Fibroblast of lung (primary cell): ENCODE measurements at places on chromosomes 16 and 17.
A peak's percentile ranks its signal among the peaks of the same experiment; 100 is the strongest.

- DNase-seq, result peak; percentile 20
These were observed 5.8 kb upstream of the ZNF23 start for GRCh38 chr16:71467810-71468209.

GRCh38 chr17:64555281-64555680 is 48.5 kb downstream of the CEP95 start:
- DNase-seq, result no peak

GRCh38 chr17:63138713-63139112 is 172.7 kb downstream of the TANC2 start:
- peak; percentile 56 for DNase-seq

DNA sequence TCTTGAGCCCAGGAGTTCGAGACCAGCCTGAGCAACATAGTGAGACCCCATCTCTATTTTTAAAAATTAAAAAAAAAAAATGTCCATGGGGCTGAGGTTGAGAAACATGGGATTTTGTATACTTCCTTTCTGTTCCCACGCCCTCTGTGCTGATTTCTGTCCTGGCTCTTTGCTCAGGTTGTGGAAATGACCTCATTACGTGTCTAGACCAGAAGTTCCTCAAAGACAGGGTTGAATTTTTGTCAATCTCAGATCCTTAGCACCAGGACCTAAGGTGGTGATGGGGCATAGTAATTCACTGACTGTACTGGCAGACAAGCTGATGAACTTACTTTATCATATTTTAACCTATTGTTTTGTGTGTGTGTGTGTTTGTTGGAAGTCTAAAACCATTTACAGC is 11.2 kb upstream of the HNF1B start:
- DNase-seq, result peak; percentile 25

- DNase-seq, result no peak
These were observed 24.9 kb upstream of the CLEC18A start for GRCh38 chr16:69926241-69926640.

GRCh38 chr17:6577686-6578263 is 21.4 kb upstream of the PITPNM3 start:
- no peak for DNase-seq

DNA sequence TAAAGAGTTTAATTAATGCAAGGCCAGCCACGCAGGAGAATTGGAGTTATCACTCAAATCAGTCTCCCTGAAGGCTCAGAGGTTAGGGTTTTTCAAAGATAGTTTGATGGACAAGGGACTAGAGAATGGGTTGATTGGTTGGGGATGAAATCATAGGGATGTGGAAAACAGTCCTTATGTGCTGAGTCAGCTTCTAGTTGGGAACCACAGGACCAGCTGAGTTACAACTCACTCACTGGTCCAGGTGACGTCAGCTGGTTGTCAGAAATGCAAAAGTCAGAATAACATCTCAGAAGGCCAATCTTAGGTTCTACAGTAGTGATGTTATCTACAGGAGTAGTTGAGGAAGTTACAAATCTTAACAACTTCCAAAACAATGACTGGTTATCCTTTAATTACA is 47.6 kb downstream of the CPD start:
- DNase-seq, result peak; percentile 46

- DNase-seq, result no peak
These were observed 46.6 kb upstream of the CORO6 start for GRCh38 chr17:29669266-29669665.

- DNase-seq, result no peak
These were observed 89.1 kb downstream of the CDH13 start for GRCh38 chr16:82715833-82716232.

- DNase-seq, result no peak
These were observed 6.5 kb downstream of the GRB7 start for GRCh38 chr17:39744075-39744835.

DNA sequence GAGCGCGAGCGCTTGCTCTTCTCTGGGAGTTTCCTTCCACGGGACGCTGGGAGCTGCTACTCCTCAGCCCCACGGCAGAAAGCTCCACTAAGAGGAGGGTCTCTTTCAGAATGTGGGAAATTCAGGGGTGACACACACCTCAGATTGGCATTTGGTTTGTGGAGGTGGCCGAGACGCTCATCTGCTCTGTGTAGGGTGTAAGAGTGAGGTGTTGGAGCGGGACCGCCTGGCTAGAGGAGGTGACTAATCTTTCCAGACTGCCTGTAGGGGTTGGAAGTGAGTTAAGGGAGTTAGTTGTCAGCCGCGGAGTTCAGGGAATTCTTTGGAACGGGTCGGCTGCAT is 735 bp downstream of the PSMD11 start:
- peak; percentile 55 for DNase-seq

DNA sequence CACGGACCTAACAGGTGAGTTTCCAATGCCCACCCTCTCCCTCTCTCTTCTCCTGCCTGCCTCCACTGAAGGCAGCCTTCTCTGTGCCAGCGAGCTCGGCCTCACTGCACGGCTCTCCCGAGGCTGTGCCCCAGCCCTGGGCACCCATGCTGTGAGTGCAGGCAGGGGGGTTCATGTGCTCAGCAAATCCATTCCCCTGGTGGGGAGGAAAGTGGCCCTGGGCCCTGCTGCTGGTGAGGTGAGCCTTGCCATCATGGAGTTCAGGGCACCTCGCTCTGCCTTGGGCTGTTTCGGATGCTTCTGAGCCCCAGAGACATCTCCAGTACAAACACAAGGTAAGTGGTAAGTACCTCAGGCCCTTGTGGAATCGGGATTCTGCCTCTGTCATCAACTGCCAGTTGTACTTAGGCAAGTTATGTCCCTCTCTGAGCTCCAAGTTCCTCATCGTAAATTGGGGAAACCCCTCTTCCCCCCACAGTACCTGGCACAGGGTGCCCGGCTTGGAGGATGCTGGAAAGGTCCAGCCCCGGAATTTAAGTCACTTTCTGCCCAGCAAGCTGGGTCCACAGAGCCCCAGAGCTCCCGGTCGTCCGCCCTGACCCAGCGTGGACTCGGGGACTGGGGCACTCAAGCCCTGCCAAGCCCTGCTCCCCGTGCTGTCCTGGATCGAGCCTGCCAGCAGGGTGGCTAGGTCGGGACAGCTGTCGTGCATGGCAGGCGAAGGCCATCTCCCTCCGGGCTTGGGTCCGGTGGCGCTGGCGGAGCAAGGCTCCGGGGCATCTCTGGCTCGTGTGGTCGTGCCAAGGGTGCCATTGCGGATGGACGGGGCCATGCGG is 684 bp upstream of the NUDT16L1 start:
- no peak for DNase-seq

DNA sequence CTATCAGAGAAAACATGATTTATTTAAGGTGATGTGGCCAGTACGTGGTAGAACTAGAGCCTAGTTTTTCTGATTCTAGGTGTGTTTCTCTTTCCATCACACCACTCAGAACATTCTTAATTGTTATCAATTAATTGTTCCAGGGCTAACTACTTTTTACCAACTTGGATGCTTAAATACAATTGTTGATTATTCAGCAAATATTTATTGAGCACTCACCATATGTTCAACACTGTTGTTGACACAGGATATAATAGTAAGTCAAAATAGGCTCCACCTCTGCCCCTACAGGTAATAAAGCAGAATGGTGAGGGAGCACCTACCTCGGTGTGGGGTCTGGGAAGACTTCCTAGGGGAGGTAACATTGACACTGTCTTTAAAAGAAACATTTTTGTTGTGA is 16.1 kb downstream of the GNAO1 start:
- DNase-seq, result no peak

DNA sequence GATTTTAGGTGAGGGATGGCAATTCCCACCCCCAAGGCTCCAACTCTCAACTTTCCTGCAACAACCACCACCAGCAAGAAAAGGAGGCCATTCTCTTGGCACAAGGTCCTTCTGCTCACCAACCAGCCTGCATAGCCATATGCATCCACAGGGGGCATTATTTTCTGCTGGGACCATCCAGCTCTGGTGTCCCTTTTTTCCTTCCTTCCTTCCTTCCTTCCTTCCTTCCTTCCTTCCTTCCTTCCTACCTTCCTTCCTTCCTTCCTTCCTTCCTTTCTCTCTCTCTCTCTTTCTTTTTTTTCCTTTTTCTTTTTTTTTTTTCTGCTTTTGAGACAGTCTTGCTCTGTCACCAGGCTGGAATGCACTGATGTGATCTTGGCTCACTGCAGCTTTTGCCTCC is 21.1 kb upstream of the COX10 start:
- no peak for DNase-seq

DNA sequence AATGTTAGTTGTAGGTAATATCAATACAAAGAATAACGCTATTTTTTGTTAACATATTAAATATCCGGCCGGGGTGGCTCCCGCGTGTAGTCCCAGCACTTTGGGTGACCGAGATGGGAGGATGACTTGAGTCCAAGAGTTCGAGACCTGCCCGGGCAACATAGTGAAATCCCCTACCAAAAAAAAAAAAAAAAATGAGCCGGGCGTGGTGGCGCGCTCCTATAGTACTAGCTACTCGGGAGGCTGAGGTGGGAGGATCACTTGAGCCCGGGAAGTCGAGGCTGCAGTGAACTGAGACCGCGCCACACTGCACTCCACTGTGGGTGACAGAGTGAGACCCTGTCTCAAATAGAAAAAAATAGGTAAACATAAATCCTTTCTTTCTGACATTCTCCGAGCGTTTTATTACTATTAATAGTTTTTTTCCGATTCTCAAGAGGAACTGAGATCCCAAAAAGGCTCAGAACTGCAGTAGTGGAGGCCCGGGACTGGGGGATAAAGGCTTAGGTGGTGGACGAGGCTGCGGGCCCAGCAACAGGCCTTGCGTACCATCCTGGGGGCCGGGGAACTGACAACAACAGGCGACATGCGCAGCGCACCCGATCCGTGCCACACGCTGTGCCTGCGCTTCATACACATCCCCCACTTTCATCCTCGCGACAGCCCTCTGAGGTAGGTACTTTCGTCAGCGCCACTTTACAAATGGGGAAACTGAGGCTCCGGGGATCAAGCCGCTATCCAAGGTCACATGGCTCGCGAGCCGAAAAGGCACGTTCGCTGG is 919 bp downstream of the N4BP1 start:
- DNase-seq, result peak; percentile 31

- DNase-seq, result no peak
These were observed 42.3 kb upstream of the CCNF start for GRCh38 chr16:2386990-2387389.

DNA sequence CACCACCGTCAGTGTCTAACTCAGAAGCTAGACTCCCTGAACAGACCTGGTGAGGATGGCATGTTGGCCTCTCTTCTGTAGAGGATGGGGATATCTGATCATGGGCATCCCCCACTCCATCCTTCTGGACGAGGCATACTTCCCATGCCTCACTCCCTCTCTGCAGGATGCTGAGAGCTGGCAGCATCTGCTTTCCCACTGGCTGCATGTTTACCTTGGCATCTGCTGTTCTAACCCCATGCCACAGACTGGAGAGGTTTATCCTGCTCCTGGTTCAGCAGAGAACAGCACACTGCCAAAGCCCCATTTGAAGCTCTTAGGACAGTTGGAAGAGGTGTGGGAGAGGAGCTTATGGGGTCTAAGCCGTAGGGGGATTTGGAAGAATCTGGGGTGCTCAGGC is 46.0 kb downstream of the YPEL2 start:
- peak; percentile 21 for DNase-seq

DNA sequence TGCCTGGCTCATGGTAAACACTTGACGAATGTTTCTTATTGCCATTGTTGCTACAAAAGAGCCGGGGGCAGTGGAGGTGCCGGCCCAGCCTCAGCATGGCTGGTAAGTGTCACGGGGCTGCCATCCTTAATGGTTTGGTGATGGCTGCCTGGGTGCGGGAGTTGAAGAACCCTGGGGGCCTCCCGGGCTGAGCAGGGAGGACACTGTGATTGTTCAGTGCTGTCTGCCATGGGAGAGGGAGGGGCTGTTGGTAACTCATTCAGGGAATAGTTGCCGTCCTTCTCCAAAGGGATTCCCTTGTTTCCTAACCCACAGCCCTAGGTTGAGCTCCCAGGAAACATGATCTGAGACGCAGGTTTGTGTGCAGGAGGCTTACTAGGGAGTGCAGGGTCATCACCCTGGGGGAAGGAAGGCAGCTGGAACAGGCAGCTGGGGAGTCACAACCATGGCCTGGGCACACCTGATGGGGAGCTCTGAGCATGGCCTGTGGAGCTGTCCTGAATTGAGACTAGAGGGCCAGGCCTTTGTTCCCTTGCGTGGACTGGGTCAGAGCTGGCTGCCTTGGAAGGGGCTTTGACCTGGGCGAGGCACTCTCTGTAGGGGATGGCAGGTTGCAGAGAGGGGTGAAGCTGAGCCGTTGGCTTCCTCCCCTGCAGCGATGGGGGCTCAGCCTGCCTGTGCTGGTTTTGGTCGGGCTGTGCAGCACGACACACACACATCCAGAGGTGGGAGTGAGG is 85.7 kb downstream of the PLCG2 start:
- DNase-seq, result no peak

DNA sequence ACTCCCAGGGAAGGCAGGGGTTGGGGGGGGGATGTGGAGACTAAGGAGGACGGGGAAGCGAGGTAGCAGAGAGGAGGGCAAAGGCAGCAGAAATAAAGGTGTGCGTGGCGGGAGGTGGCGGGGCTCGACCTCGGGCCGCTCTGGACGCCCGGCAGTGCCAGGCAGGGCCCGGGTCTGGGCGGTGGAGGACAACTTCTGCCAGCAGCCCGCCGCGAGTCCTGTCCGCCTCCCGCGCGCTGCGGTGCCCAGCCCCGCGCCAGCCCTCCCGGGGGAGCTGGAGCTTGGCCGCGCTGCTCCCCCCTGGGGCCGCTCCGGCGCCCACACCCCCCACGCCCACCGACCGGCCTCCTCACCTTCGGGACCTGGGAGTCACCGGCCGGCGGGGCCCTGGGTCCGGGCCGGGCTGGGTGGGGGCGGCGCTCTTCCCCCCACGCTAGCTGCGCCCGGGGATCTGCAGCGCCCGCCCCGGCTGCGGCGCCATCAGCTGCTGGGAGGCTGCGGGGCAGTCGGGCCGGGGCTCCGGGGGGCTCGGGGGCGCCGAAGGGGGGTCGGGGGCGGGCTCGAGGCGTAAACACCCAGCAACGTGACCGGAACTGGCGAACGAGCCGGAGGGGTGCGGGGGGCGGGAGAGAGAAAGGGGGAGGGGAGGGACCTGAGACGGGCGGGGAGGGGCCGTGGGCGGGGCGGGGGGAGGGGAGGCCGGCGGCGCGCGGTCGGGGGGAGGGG is at the start of gene CCDC92B:
CCDC92B (minus strand) TSS at position 595 of the 726 bp plus-strand sequence. CDS start 14,507 bp downstream, outside the sequence.
- DNase-seq, result no peak

DNA sequence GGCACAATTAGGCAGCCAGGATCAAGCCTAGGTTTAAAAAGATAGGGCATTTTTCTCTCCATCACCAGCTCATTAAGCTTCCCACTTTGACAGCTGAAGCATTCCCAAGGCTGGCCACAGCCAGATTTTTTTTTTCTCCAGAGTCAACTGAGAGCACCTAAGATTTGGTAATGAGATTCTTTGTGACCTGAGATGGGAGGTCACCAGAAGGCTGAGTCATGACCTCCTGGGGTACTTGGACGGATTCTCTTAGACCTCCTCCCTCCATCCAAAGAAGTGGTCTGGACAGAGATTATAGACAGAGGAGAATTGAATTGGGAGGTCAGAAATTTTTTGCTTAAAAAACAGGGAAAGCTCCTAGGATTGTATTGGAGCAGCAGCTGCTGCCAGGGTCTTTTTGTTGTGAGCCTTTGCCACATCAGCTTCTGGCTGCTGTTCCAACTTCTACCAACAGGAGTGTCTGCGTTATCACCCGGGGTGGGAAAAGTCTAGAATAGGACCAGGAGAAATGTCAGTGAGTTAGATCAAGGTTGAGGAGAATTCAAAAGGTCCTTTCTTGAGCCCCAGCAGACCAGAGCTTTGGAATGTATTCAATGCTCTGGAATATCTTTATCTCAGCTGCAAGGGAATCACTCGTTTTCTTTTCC is 221.2 kb upstream of the N4BP1 start:
- DNase-seq, result no peak
